Hepatic stellate cell (primary cell): ENCODE measurements at places on chromosomes 1 and 21.

DNA sequence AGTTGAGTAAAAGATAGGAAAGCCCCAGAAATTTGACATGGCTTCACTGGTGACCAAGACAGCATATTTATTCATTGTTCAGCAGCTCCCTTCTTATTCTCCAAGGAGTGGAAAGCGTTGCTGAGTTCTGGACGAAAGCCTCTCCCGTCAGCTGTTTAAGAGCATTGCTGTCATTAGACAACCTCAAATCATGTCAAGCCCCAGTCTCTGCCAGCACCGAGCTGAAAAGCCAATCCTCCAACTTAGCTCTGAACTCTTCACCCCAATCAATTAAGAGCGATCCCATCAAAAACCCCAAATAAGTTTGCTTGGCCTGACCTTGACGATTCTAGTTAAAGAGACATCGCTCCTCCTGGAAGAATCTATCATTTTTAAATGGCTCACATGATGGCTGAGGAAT is 110.8 kb downstream of the PLPP3 start:
- no peak for DNase-seq

DNA sequence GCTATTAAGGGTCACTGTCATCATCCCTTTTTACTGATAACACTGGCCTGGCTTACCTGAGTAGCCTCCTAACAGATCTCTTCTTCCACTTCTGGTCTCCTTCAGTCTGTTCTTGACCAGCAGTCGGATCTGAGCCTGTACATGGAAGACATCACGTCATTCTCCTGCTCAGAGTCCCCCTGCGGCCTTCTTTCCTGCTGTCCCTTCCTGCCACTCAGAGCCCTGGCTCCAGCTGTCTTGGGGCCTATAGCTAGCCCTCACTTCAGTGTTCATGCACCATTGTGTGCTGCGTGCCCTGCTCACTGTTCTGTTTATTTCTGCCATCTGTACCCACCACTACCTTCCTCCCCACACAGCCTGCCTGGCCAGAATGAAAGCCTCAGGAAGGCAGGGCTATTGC is 8.4 kb downstream of the ADARB1 start:
- DNase-seq = no peak

DNA sequence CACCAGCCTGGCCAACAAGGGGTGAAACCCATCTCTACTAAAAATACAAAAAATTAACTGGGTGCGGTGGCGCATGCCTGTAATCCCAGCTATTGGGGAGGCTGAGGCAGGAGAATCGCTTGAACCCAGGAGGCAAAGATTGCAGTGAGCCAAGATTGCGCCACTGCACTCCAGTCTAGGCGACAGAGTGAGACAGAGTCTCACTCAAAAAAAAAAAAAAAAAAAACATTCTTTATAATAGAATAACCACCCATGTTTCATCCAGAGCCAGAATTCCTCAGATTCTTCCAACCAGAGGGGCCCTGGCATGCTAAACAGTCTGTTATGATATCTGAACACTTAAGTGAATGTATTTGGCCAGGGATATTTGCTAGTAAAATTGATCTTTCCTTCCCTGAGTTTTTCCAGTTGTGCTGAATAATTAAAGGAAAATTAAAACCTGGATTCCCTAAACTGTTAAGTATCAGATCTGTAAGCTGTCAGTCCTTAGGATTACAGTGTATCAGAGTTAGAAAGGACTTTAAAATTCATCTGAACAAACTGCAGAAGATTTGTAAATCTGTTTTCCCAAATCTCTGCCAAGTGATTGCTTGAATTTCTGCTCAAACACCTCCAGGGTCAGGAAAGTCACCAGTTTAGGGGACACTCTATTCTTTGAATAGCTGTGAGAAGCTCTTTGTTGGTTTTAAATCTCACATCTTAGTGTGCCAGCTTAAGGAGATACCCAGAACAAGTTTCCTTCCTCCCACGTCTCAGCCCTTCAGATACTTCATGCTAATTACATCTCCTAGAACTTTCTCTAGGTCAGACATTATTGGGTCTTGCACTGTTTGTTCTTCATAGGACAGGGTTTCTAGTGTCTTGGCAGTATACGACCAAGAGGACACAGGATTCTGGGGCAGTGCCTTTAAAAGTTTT is 84.6 kb upstream of the BMP8A start:
- DNase-seq = peak; percentile 62

- DNase-seq = no peak
Measured at GRCh38 chr1:181493166-181493565, 9.8 kb downstream of the CACNA1E start.

DNA sequence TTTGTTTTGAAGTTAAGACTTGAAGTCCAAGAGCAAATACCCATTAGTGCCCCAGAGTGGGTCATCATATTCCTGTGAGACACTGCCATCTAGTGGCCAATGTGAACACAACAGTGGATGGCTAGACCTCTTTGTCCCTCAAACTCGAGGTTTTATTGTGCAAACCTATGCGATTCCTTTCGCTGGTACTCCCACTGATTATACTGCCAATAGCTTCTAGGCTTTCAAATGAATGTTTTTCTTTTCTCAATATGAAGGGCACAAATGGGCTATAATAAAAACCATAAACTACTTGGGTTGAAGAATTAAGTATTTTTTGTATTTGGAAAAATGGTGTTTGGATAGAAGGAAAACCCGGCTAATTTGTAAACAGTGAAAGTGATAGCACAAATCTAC is 100.4 kb upstream of the ZNF281 start:
- DNase-seq = peak; percentile 70

DNA sequence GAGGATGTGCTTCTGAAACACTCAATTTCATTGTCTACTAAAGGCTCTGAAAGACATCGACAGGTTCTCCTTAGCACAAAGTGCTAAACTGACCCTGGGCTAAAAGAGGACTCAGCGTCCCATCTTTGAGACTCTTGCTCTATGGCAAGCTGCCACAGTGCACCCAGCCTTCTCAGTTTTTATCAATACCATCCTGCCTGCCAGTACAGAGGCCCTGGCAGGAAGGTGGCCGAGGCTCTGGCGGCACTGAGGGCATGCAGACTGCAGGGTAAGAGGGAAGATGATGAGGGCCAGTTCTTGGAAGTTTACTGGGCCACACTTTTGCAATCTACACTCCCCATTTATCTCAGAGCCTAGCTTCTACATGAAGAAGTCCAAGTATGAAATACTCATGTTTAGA is 5.3 kb downstream of the OLFML2B start:
- no peak for DNase-seq

- DNase-seq = no peak
Measured at GRCh38 chr1:199067483-199067882, 428.6 kb downstream of the PTPRC start.

DNA sequence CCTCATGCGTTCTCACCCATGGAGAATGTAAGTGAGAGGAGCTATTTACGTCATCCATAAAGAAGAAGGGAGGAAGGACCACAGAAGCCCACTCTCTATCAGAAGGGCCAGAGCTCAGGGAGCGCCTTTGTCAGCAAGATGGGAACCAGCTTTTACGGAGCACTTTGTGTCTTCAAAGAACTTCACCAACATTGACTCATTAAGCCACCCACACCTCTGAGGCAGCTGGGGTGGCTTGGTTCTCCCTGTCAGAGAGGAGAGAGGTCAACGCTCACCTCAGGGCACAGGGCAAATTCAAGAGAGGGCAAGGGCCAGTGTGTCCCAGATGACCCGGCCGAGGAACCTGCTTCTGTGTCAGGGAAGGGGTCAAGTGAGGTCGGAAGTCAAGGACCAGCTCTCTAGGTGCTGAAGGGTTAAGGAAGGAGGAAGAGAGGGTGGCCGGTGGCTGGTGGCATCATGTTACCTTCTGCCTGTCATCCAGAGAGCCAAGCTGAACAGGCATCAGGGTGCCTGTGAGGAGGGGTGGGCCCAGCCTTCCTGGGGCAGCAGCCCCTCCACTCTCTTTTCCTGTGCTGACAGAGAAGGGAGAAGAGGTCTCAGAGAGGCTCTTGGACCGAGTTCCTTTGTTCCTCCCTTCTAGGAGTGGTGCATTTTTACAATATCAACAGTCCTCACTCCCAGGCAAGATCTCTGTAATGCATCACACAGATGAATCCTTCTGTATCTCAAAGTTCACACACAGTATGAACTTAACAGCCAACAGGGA is 109.0 kb downstream of the ETS2 start:
- DNase-seq = no peak

DNA sequence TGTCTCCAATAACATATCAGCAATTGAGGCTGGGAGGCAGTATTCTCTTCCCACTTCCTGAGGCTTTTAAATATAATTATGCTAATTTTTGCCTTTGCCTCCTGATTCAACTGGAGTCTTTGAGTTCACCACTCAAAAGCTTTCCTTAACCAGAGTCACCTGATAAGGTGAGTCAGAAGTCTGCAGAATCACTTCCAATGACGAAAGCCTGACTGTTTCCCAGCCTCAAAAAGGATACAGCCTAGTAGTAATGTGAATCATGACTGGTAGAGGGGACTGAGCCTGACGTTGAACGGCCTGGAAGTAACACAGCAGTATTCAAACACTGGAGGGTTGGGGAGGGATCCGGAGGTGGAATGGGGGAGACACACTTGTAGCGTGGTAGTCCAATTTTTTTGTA is 10.4 kb upstream of the MRPL9 start:
- DNase-seq = no peak

- DNase-seq = no peak
Measured at GRCh38 chr1:24881034-24881433, 49.0 kb downstream of the RUNX3 start.

- DNase-seq = no peak
Measured at GRCh38 chr1:67690411-67690810, 5.4 kb downstream of the GADD45A start.

DNA sequence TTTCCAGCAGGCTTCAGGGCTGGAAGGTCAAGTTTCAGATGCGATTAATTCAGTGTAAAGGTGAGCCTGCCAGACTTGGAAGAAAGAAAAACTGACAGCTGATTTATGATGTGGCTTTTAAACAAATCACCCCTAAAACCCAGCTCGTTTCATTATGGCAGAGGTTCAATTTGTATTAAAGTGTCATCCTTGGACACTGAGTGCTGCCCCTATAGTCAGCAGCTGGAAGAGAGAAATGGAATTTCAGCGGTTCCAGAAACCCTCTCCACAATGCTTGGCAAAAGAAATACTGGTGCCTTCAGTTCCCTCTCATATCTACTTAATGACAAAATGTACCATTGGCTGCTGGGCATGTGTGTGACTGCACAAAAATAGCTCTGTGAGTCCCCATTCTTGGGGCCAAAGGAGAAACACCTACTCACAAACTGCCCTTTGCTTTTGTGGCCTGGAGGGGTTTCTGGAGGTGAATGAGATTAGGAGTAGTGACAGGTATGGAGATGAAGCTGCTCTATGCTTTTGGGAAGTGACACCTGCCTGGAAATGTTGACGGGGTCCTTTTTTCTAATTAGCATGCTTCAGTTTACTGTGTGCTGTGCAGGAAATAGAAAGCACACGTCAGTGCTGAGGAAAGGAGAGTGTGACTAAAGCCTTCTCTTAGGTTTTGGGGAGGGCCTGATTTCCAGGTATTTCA is 95.1 kb upstream of the TSPAN2 start:
- no peak for DNase-seq

- no peak for DNase-seq
Measured at GRCh38 chr1:224057461-224058199, 56.3 kb upstream of the FBXO28 start.

GRCh38 chr1:44019466-44019948 is 11.8 kb downstream of the SLC6A9 start:
- DNase-seq = no peak

- peak; percentile 86 for DNase-seq
Measured at GRCh38 chr1:244599937-244600350, 53.0 kb upstream of the DESI2 start.

DNA sequence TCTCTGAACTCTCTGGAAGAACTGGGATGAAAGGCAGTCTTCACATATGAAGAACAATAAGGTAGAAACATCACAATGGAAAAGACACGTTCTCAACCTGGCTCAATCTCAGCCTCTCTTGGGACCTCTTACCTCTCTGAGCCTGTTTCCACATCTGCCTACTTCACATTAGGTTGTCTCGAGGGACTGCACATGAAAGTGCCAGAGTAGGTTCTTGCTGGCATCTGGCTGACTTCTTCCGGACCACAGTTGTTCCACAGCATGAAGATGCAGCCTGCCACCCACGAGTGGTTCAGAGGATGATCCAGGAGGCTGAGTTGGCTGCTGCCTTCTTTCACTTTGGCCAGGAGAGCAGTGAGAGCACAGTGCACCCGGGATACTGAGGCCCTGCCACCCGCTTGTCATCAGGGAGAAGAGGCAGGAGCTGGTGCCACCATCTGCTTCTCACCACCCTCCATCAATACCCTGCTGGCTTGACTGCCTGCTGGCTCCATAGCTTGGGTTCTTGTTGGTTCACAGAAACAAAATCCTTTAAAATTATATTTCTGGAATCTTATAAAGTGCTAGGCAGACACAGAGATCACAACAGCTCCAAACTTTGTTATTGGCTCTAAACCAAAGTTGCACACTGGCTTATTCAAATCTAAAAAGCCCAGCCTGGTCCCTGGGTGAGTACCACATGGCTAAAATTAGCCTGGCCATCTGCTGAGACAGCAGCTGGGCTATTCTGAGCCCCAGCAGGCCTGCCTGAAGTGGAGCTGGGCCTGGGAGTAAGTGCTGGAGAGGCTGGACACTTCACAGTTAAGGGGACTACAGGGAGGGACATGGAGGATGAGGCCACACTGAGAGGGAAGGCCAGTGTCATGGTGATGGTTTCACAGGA is 46.9 kb upstream of the LIN9 start:
- peak; percentile 49 for DNase-seq

DNA sequence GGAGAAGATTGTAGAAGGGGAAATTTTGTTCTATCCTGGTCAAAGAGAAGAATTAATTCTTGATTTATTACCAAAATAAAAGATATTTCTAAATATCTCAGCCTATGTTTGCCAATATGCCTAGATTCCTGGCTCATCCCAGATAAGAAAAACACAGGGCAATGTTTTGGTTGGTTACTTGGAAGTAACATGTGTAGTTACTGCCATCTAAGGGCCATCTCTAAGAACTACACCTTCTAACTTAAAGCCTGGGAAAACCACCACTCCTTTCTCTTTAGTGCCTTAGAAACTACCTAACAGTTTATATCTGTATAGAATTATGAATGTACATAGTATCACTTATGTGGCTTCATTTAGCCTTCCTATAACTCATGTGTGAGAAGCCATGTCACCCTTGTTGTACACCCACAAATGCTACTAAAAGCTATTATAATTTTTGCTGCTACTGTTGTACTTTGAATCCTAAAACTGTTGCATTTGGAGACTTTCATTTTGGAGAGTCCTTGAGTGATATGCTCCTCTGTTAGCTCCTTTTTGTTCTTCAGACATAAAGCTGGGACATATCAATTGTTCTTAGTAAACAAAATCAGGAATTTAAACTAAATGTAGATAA is 4.5 kb downstream of the AIM2 start:
- DNase-seq = peak; percentile 41
